ENCODE measurements at places on chromosomes 1 and 21. TPM values are rescaled to one million over a fixed set of nuclear protein-coding genes. Genes with fewer than 3 reads are reported as not detected.

Gene DIO1
- not detected for total RNA-seq

Gene KIF2C
- 1.8 TPM for total RNA-seq

GRCh38 chr1:152107984-152108881 lies 7.0 kb downstream of the TCHH start:
- no peak overlapping the region for H3K4me3 ChIP-seq
- peaks cover 39% of the 10 kb centered on the region for H3K4me1 ChIP-seq
- H3K27ac ChIP-seq: no peak overlapping the region
- no peaks in the 10 kb centered on the region for H3K36me3 ChIP-seq
- H3K27me3 ChIP-seq: peaks cover 58% of the 10 kb centered on the region
- DNase-seq: peak; percentile 71

DNA sequence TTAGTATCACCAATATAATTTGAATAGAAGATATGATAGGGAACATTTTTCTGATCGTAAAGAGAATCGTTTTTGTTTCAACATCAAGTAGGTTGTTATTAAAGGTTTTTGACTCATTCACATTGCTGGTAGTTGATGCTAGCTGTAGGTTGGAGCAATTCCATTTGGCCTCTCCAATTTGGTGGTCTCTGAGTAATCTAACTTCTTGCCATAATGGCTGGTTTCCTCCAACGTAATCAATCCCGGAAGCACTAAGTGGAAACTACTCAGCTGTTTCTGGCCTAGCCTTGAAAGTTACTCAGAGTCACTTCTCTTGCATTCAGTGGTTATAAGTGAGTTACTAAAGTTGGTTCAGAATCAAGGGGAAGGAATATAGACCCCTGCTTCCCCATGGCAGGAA lies 26.0 kb downstream of the RCOR3 start:
- no peaks in the 10 kb centered on the region for H3K4me1 ChIP-seq

DNA sequence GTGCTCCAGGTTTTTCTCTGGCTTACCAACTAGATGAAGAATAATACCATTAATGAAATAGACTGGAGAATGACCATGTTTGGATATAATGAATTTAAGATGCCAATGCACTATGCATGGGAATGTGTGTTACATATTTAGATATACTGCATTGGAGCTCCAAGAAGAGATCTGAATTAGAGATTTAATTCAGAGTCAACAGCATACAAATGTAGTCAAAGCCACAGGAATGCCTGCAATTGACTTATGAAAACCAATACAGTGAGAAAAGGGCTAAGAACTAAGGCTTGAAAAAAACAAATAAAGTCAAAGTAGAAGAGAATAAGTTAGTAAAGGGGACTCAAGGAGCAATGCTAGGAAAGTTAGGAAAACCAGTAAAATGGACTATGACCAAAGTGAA lies 59.1 kb downstream of the USP24 start:
- H3K36me3 ChIP-seq: peaks cover 17% of the 10 kb centered on the region
- H3K4me3 ChIP-seq: no peak overlapping the region
- DNase-seq: no peak
- no peak overlapping the region for H3K27ac ChIP-seq
- no peaks in the 10 kb centered on the region for H3K27me3 ChIP-seq

Measured in upper lobe of left lung (tissue), 6 donors.